ENCODE measurements at places on chromosomes 5 and 9. TPM values are rescaled to one million over a fixed set of nuclear protein-coding genes. Genes with fewer than 3 reads are reported as not detected.

Gene NPR3
- 0.23 TPM for total RNA-seq

Gene GFRA3
- total RNA-seq, result not detected

DNA sequence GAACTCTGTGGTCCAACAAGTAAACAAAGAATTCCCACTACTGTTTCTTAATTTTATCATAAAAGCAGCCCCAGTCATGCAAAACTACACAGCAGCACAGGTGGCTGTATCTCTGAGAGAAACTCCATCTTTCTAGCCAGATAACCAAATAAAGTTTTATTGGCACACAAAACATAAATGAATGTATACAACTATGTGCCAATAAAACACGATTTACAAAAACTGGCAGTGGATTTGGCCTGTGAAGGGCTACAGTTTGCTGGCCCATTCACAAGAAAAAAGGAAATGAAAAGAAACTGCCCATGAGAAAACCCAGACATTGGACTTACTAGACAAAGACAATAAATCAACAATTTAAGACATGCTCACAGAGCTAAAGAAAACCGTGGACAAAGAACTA, 10.6 kb downstream of the FBXL17 start:
- H3K4me1 ChIP-seq, result peaks cover 8% of the 10 kb centered on the region
- DNase-seq, result no peak
- no peak overlapping the region for H3K27ac ChIP-seq
- peaks cover 6% of the 10 kb centered on the region for H3K36me3 ChIP-seq
- H3K27me3 ChIP-seq, result no peaks in the 10 kb centered on the region
- no peak overlapping the region for H3K4me3 ChIP-seq

GRCh38 chr5:99900302-99900852, 634.8 kb upstream of the FAM174A start:
- no peaks in the 10 kb centered on the region for H3K36me3 ChIP-seq
- peak overlapping the region; percentile 64 for H3K27ac ChIP-seq
- peaks cover 17% of the 10 kb centered on the region for H3K4me1 ChIP-seq
- H3K4me3 ChIP-seq, result no peak overlapping the region
- no peaks in the 10 kb centered on the region for H3K27me3 ChIP-seq

Measured in SJCRH30 (cell line).